ENCODE measurements at places on chromosomes 16 and 17.

GRCh38 chr16:25419681-25420080 is 162.0 kb upstream of the ZKSCAN2 start:
- DNase-seq, result no peak

DNA sequence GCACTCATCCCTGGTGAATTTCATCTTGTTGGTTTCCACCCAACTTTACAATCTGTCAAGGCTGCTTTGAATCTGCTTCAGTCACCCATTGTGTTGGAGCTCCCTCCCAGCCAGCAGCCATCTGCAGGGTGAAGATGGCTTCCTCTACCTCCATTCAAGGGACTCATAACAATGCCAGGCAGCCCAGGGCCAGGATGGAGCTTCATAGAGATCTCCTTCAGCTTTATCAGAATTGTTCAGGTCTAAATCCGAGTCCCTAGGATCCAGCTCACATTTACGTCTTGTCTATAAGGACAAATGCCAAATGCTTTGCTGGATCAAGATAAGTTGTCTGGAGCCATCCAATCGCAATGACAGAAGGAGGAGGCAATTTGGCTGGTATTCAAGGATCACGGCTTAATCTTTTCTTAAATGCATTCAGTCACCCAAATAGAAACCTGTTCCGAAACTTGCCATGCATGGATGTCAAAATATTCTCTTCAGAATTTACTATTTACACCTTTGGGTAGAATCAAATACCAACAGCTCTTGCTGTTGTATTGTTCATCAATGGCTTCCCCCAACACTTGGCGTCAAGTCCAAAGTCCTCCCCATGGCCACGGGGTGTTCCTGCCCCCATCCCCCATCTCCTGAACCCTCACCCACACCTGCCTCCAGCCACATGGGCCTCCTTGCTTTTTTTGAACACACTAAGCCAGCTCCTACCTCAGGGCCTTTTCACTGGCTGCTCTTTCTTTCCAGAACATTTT is 3.8 kb upstream of the FAM171A2 start:
- DNase-seq, result no peak

GRCh38 chr17:67912656-67913055 is 83.6 kb downstream of the C17orf58 start:
- DNase-seq, result no peak

DNA sequence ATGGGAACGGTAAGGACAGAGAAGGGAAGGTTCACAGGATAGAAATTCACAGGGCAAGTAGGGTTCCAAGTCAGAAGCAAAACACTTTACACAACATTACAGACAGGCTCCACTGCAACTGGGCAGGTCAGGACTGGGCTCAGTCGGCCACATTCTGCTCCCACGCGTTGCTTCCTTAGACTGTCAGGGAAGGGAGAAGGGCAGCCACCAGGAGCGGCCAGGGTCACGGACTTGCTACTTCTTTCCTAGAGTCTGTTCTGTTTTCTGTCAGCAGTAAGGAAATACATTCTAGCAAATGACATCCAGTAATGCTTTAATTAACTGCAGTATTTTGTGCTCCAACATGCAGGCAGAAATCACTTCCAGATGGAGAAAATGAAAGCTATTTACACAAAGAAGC is 160.3 kb upstream of the RPH3AL start:
- no peak for DNase-seq

GRCh38 chr17:2805961-2806360 is 9.7 kb downstream of the RAP1GAP2 start:
- DNase-seq, result no peak

- no peak for DNase-seq
Measured at GRCh38 chr17:31466096-31466760, 74.8 kb downstream of the RAB11FIP4 start.

DNA sequence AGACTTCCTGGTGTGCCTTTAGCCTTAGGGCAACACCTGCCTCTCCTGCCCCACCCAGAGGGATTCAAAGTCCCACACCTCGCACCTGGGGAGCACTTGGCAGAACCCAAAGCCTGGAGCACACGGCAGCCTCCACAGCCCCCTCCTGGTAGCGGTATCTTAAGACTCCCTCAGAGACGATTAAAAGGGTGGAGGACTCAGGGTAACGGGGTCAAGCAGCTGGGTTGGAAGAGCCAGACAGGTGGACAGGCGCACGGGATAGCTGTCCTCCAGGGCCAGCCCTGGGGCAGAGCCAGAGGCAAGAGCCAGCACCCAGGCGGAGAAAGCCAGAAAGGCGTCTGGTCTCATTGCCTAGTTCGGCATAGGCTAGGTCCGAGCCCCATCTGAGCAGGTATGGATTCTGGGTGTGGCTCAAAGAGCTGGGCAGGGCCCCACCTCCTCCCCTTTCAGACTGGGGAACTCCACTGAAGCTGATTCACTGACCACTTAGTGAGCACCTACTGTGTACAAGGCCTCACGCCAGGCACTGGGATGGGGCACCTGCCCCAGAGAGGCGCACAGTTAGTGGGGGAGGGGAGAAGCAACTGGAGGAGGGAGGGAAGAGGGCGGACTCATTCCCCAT is 55.0 kb upstream of the MEAK7 start:
- DNase-seq, result no peak

GRCh38 chr17:64202683-64203344 is 60.2 kb downstream of the TEX2 start:
- DNase-seq, result no peak

GRCh38 chr16:12163970-12164369 is 187.4 kb downstream of the SNX29 start:
- no peak for DNase-seq

- no peak for DNase-seq
Measured at GRCh38 chr17:9259419-9259818, 238.1 kb downstream of the NTN1 start.

GRCh38 chr16:57276596-57276995 is 7.9 kb downstream of the PLLP start:
- DNase-seq, result no peak

GRCh38 chr17:56653877-56654276 is 60.4 kb downstream of the NOG start:
- DNase-seq, result peak; percentile 71

- DNase-seq, result no peak
Measured at GRCh38 chr17:46730026-46730425, 88.5 kb downstream of the WNT3 start.

GRCh38 chr17:81057079-81057730 is 22.3 kb downstream of the BAIAP2 start:
- no peak for DNase-seq

DNA sequence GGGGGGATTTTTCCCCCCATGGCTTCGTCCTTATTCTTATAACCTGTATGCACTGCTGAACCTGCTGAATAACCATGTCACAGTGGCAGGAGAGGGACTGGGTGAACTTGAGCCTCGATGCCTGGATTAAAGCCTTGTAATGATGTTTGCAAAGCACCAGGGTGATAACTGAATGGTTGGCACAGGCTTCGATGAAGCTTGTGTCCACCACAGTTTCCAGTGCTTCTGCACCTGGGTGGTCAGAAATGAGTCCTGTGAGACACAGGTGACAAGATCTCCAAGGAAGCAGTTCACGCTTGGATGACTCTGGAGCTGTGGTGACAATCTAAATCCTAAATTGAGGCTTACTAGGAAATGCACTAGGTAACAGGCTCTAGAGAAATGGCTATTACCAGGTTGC is 729.3 kb downstream of the MAF start:
- DNase-seq, result no peak

DNA sequence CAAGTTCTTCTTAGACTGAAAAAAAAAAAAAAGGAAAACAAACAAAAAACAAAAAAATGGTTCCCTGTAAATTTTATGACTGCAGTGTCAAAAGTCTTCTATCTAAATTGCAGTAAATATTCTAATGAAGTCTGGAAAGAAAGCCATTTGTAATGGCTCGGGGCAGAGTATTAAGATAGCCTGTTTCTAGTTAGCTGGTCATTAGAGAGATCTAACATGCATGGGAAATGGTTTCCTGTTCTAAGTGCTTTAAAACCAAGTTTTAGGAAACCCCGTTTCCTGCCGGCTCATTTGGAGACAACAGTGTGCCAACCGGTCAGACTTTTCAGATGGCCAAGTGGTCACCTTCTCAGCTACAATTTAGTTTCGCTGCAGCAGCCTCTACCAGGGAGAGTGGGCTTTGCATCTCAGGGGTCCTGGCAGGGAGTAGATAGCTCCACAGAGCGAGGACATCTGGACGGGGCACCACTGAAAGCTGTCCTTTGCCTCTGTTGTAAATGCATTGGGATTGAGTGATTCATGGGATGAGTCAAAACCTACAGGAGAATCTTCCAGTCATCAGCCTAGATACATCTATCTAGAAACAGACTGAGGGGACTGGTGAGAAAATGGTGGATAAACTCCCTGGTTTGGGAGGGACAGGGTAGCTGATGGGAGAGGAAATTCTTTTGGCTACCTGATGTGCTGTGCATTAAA is 473.2 kb upstream of the SALL1 start:
- DNase-seq, result no peak

DNA sequence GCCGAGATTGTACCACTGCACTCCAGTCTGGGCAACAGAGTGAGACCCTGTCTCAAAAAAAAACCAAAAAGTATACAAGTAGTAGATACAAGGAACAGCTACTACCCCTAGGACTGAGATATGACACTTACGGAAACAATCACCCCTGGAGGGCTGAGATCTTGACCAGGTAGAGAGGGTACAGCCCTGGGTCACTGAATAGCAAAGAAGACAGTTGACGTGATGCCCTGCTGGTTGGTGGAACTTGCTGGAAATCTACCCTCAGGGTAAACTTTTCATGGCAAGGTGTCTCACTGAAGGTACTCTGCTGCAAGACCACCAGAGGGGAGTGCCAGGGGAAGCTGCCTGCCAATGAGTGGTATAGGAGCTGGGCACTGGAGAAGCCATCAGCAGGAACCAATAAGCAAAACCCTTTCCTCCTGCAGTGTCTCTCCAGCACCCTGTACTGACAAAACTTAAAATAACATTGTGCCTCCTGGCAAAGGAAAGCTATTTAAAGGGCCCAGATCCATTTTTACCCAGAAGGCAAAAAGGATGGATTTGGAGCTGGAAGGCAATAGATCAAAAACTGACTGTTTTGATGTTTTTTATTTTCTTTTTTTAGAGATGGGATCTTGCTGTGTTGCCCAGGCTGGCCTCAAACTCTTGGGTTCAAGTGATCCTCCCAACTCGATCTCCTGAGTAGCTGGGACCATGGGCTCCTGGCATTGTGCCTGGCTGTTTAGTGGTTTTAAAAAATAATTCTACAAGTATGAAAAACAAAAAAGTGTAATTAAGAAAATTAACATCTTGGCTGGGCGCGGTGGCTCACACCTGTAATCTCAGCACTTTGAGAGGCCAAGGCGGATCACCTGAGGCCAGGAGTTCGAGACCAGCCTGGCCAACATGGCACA is 11.3 kb upstream of the PDXDC1 start:
- DNase-seq, result no peak

DNA sequence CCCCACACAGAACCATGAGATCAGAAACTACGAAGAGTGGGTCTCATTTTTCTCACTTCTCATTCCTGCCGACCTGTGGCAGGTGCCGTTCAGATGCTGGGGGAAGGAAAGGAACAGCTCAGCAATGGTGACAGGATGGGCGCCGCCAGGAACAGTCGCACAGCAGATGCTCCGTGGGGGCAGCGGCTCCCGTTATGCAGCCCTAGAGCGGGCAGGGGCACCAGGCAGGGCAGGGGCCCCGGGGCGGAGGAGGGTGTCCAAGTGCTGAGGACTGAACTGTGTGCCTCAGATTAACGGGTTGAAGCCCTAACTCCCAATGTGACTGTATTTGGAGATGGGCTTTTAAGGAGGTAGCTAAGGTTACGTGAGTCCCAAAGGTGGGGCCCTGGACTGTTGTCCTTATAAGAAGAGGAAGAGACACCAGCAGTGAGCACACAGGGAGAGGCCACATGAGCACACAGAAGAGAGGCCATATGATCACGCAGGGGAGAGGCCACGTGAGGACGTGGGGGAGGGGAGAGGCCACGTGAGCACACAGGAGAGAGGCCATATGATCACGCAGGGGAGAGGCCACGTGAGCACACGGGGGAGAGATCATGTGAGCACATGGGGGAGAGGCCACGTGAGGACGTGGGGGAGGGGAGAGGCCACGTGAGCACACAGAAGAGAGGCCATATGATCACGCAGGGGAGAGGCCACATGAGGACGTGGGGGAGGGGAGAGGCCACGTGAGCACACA is 95.7 kb upstream of the METRNL start:
- no peak for DNase-seq

DNA sequence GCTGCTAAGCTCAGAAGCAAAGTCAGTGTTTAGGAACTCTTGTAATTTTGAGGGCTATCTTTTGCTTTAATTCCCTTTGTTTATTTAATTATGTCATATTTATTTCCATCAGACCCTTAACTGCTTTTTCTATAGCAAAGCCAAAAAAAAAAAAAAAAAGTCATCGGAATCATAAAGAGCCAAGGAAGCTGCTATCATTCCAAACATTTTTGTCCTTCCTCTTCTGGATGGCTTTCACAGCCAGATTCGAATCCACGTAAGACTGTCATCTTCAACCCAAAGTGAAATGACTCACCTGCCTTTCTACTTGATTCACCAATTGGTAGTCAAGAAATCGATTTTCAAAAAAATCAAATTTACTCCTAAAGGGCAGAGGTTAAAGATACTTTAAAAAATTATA is 38.4 kb downstream of the WIPI1 start:
- DNase-seq, result no peak

DNA sequence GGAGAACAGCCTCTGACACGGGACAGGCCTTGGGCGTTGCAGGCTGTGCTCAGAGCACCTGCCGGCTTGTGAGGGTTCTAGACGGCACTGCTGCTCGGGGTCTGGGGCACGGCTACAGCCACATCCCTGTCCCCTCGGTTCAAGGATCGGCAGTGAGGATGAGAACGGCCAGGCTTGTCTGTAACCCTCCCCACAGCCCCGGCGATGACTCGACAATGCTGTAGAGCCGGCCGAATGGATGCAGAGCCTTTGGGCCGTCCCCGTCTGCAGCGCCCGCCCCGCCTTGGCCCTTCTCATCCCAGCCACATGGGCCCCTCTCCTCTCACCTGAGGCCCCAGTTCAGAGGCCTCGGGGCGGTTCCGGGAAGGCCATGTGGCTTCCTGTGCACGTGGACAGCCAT is 49.0 kb upstream of the METRNL start:
- no peak for DNase-seq

DNA sequence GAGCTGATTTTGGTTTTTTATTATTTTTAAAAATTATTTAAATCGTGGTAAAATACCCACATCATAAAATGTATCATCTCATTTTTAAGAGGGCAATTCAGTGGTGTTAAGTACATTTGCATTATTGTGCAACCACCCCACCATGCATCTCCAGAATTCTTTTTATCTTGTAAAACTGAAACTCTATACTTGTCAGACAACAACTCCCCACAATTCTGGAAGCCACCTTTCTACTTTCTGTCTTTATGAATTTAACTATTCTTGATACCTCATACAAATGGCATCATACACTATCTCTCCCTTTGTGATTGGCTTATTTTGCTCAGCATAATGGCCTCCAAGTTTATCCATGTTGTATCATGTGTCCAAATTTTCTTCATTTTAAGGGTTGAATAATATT is 97.9 kb downstream of the HS3ST3B1 start:
- DNase-seq, result no peak

DNA sequence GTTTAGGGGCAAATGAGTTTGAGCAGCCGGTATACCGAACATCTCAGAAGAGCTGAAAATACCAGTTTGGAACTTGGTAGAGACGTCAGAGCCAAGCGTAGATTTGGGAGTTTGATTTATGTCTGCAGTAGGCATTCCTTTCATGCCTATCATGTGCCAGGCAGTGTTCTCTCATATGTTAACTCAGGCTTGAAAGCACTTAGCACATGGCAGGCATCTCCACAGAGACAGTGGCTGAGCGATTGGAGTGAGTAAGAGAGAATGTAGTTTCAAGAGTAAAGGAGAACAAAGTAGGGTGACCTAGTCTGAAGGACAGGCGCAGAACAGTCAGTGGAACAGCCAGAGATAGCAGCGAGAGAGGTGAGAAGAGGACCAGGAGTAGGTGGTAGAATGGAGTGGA is 207.0 kb downstream of the FTO start:
- no peak for DNase-seq

GRCh38 chr17:50043290-50044148 is 12.4 kb upstream of the ITGA3 start:
- no peak for DNase-seq
